SJSA1 (cell line): ENCODE measurements at places on chromosomes 16 and 17. TPM values are rescaled to one million over a fixed set of nuclear protein-coding genes. Genes with fewer than 3 reads are reported as not detected.

- no peak for DNase-seq
Observed at GRCh38 chr16:30361180-30361579, 6.1 kb upstream of the CD2BP2 start.

CD300A gene
- not detected in 2 replicates for total RNA-seq

DNA sequence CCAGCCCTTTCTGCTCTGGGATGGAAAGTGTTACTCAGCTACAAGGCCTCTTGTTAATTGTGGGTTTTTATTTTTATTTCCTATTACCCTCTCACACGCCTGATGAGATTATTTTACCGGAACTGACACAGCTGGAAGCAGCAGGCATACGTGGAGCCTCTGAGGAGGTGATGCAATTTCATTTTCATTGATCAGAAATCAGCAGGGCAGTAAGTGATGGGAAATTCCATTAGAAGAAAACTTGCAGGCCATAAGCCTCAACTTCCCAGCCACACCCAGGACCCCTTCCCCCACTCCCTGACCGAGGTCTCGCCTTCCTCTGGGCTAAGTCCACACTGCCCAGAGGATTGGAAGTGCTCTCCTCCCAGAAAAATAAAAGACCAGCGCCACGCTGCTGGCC is 69.7 kb downstream of the ZFHX3 start:
- DNase-seq: no peak

NAGS gene
- 2.8 and 3.3 TPM in 2 replicates for total RNA-seq

DNA sequence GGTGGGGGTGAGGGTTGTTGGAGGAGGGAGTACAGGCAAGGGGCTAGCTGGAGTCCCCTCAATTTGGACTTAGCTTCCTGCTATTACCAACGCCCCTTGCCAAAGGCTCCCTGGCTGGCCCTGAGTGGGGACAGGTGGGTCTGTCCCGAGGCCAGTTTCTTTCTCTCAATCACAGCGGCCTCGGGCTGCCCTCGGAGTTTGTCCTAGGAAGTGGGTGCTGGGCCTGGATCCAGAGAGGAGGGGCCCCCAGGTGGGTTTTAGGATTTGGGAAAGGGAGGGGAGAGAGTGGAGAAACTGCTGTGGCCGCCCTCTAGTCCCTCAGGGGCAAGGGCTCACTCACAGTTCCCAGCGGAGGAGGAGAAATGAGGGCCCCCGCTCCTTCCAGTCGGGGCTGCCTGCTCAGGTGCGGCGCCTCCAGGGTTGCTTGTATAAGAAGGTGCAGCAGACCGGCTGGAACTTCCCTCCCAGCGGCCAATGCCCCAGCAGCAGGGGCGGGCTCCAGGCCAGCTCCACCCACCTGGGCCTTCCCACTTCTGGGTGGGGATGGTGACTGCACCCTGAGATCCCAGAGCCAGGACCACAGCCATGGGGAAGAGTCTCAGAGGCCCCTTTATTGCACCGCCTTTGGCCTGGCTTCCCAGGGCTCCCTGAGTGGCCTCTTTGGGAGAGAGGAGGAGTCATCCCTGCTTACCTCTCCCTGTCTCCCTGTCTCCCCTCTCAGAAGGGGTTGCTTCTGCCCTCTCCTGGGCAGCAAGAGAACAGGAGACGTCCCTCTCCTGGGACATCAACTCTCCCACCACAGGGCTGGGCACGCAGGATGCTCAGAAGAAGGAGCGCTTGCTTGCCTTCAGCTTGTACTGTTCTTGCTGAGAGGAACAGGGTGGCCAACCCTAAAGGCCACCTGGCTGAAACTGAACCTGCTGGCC is 112.0 kb upstream of the SMURF2 start:
- peak; percentile 83 for DNase-seq

CCT6B gene
- 0.84 and 1.9 TPM in 2 replicates for total RNA-seq

DNA sequence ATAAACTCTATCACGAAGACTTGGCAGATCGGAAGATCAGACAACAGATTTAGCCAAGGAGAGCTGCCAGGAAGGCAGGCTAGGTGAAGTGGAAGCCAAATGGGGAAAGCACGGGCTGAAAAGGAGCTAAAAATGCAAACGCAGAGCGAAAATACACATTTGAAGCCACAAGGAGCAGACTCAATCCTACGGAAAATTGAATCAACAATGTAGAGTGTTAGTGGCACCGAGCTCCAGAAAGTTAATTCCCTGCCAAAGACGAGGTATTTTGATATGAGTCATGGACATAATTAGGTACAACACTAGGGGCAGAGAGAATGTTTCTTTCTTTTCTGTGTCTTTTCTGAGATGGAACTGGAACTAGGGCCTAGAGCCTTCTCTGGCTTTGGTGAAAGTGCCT is 20.7 kb downstream of the GSG1L start:
- no peak for DNase-seq

OMG gene
- not detected in 2 replicates for total RNA-seq

HEXIM1 gene
- 7.2 and 7.3 TPM in 2 replicates for total RNA-seq

TAT gene
- not detected in 2 replicates for total RNA-seq
